A549 treated with GW870086 at 1 μM for 4 hours (cell line): ENCODE measurements at places on chromosomes 2 and 18. TPM values are rescaled to one million over a fixed set of nuclear protein-coding genes. Genes with fewer than 3 reads are reported as not detected.

RNU2-63P gene
- not detected in 5 replicates for total RNA-seq

CRYGC gene
- total RNA-seq, result not detected in 5 replicates

HJURP gene
- 58.2 to 64.5 TPM (median 61.4 TPM) in 5 replicates for total RNA-seq

LYPD1 gene
- 14.4 to 20.2 TPM (median 14.6 TPM) in 5 replicates for total RNA-seq

COLEC12 gene
- 0.02 to 0.06 TPM (median 0.03 TPM) in 4 of 5 replicates, not detected in the other for total RNA-seq

C2orf80 gene
- not detected in 5 replicates for total RNA-seq

SCG2 gene
- 0.82 to 1.4 TPM (median 0.99 TPM) in 5 replicates for total RNA-seq

LAMA3 gene
- total RNA-seq, result 33.0 to 51.4 TPM (median 48.7 TPM) in 5 replicates

TRABD2A gene
- 8.4 to 13.6 TPM (median 13.4 TPM) in 5 replicates for total RNA-seq

INPP5D gene
- 0.35 to 0.88 TPM (median 0.50 TPM) in 5 replicates for total RNA-seq

RBMS1 gene
- 47.0 to 66.2 TPM (median 58.3 TPM) in 5 replicates for total RNA-seq

PARD3B gene
- total RNA-seq, result 0.70 to 1.4 TPM (median 0.88 TPM) in 5 replicates

KCNF1 gene
- 24.7 to 51.1 TPM (median 41.5 TPM) in 5 replicates for total RNA-seq

OSGEPL1 gene
- total RNA-seq, result 3.7 to 4.6 TPM (median 3.9 TPM) in 5 replicates

CFC1 gene
- 0.09 TPM in 1 of 5 replicates, not detected in the others for total RNA-seq

PNPT1 gene
- 30.4 to 46.9 TPM (median 34.2 TPM) in 5 replicates for total RNA-seq

GREB1 gene
- total RNA-seq, result 1.7 to 3.7 TPM (median 3.0 TPM) in 5 replicates

SLC19A3 gene
- total RNA-seq, result 1.6 to 2.6 TPM (median 2.3 TPM) in 5 replicates

RSAD2 gene
- 0.13 to 0.30 TPM (median 0.25 TPM) in 5 replicates for total RNA-seq

INO80D gene
- 1.3 to 2.1 TPM (median 2.0 TPM) in 5 replicates for total RNA-seq

TGFA gene
- total RNA-seq, result 4.4 to 5.2 TPM (median 4.7 TPM) in 5 replicates

TIGD1 gene
- total RNA-seq, result 4.6 to 5.2 TPM (median 4.9 TPM) in 5 replicates

GLI2 gene
- 16.9 to 27.3 TPM (median 22.9 TPM) in 5 replicates for total RNA-seq

HOXD4 gene
- 0.27 to 0.71 TPM (median 0.47 TPM) in 5 replicates for total RNA-seq

SCN1A gene
- total RNA-seq, result not detected in 5 replicates

SP9 gene
- total RNA-seq, result 1.9 to 2.7 TPM (median 2.5 TPM) in 5 replicates

RAB17 gene
- total RNA-seq, result 0.16 to 0.71 TPM (median 0.34 TPM) in 5 replicates

TMEM198 gene
- 0.55 to 1.5 TPM (median 0.94 TPM) in 5 replicates for total RNA-seq

SKOR2 gene
- not detected in 5 replicates for total RNA-seq

NOSTRIN gene
- total RNA-seq, result 2.2 to 3.0 TPM (median 2.3 TPM) in 5 replicates

DPYSL5 gene
- total RNA-seq, result 2.9 to 5.5 TPM (median 4.7 TPM) in 5 replicates

LOXL3 gene
- total RNA-seq, result 0.21 to 0.64 TPM (median 0.37 TPM) in 5 replicates
